Esophagus squamous epithelium (tissue), 5 donors: ENCODE measurements at places on chromosomes 11 and 22. TPM values are rescaled to one million over a fixed set of nuclear protein-coding genes. Genes with fewer than 3 reads are reported as not detected.

MRPL16 gene
- total RNA-seq, result 40.7 TPM

CASP5 gene
- total RNA-seq, result not detected

GRCh38 chr11:95599959-95600586 is 189.5 kb downstream of the FAM76B start:
- no peak for DNase-seq

PRR33 gene
- total RNA-seq, result not detected

- no peak for DNase-seq
Measured at GRCh38 chr11:1771273-1771672, 7.5 kb upstream of the CTSD start.

CHRDL2 gene
- total RNA-seq, result 0.19 TPM

GRCh38 chr11:61616434-61616833 is 35.6 kb upstream of the SYT7 start:
- no peak for DNase-seq

DNA sequence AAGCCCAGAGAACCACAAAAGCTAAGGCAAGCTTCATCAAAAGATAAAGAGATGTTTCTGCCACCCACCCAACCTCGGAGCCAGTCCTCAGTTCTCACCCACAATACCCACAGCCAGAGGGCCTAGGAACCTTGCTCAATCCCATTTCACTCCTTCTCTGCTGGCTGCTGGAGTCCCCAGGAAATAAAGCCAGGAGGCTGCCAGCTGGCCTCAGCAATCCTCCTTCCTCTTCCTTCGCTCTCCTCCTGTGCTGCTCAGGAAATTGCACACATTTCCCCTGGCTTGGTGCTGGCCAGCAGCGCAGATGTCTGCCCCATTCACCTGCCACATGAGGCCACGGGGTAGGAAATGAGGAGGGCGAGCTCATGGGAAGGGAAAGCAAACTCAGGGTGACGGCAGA is 91.8 kb upstream of the LDLRAD3 start:
- no peak for DNase-seq

DNA sequence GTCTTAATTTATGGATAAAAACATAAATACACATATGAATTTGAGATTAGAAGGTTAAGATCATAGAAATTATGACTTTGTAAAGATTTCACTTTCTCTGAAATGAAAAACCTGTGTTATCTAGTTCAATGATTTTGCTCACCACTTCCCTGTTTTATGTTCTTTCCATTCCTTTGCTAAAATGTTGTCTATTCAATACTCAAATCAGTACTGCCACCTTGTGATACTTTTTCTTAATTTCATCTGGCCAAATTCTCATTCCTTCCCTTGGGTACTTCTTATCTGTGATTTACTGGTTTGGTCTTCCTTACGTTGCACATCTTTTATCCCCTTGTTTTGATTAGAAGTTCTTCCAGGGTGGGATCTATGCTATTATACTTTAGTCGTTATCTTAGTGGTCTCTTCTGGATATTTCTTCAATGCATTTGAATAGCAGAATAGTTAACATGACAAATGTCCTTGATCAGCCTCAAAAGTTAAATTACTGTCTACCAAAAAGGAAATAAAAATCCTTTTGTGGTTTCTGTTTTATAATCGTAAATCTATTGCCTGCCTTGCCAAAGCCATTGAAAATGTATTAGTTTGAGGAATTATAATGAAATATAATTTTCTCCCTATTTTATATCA is 197.0 kb downstream of the PGR start:
- DNase-seq, result no peak

- DNase-seq, result no peak
Measured at GRCh38 chr22:32052936-32053791, 10.1 kb downstream of the SLC5A1 start.

DNA sequence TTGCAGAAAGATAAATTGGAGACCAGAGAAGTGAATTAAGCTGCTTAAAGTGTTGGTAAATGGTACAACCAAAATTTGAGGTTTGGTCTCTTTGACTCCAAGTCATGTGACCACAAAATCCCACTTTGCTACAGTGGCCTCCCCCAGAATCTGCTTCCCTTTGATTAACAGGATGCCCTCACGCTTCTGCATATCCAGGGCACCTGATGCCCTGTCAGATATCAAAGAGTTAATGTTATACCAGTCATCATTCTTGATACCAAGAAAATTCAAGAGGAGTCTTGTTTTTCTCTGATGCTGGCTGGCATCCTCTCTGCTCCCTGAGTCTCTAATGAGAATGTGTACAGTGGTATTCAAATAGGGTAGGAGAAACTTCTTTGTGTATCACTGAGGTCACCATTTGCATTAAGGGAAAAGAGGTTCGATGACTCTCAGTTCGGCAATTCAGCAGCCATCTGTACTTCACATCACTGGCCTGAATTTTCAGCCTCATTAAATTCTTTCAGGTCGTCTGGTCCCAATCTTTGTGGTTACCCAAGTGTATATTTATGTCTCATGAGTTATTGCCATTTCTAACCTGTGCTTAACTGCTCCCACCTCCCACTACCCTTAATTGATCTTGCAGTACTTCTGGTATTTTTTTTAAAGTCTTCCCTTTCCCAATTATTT is 73.9 kb downstream of the BDNF start:
- no peak for DNase-seq

DNA sequence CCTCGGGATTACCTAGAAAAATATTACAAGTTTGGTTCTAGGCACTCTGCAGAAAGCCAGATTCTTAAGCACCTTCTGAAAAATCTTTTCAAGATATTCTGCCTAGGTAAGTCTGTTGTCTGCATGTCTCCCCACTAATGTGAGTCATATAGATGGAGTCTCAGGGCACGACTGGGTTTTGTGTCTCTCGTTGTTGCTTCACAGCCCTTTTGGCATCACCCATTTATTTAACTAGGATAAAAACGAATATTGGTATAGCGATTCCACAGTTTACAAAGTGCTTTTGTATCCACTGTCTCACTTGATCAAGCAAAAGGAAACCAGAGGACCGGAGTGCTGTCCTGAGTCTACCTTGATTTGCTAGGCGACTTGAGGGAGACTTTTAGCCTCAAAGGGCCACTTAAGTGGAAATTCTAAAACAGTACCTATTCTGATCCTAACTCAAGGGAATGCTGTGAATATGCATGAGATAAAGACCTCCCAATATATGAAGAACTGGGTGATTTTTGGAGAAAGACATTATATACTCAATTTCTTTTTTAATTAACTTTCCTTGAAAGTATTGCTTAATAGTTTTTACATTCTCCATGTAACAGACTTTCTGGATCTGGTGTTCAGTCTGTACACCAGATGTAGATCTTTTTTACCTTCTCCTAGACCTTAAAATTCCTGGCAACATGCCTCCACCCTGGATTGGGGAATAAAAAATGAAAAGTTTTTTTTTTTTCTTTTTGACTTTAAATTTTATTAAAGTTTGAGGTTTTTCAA is 590 bp downstream of the NNMT start:
- no peak for DNase-seq

MISFA gene
- total RNA-seq, result 2.5 TPM

PHOX2A gene
- total RNA-seq, result not detected

GRCh38 chr11:11427140-11427539 is 74.1 kb upstream of the CSNK2A3 start:
- no peak for DNase-seq

- DNase-seq, result no peak
Measured at GRCh38 chr22:48427731-48428211, 1399.9 kb downstream of the BRD1 start.

- no peak for DNase-seq
Measured at GRCh38 chr11:33475993-33476392, 218.8 kb downstream of the HIPK3 start.

KCNA4 gene
- not detected for total RNA-seq

- DNase-seq, result no peak
Measured at GRCh38 chr11:112498701-112499100, 238.0 kb upstream of the PLET1 start.

CCDC34 gene
- 8.1 TPM for total RNA-seq

DNA sequence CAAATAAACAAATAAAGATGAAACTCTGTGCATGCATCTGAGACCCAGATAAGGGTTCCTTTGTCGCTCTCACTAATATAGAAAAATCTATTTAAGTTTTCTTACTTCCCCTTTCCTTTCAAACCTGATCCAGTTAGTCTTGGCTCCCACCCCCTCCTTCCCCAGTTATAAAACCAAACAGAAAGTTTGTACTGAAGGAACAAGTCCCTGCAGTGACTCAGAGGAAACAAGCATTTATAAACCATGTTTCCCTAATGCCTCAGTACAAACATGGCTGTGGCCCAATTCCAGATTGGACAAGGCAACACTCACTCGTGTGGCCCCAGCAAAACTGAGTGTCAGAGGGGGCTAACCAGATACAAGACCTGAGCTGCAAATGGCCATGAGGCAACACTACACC is 65.5 kb upstream of the ARHGAP20 start:
- no peak for DNase-seq

DNA sequence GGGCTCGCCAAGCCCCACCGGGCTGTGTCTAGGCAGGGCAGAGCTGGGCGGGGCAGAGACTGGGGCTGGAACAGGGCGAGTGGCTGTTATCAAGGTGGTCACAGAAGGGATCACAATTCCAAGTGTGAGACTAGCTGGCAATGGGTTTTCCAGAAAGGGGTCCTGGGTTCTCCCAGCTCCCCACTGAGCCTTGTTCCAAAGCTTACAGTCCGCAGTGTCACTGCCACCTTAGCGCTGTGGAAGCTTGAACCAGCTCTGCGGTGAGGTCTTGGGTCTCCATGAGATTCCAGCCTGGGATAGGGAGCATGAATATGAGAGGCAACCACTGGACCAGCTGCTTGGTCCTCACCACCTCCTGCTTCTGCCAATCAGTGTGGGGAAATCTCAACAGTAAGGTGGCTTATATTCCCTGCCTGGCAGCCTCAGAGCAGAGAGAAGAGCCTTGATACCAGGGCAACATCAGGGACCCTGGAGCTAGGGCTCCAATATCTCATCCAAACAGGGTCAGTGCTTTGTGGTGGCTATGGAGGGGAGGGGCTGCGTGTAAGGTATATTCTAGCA is 831 bp downstream of the CD44 start:
- DNase-seq, result no peak

- DNase-seq, result no peak
Measured at GRCh38 chr22:37525073-37525745, 6.0 kb upstream of the CARD10 start.

- no peak for DNase-seq
Measured at GRCh38 chr22:49325531-49326395, 501.9 kb downstream of the BRD1 start.

CLDN5 gene
- 62.9 TPM for total RNA-seq

GRCh38 chr11:61369372-61370348 is 7.5 kb downstream of the TMEM138 start:
- DNase-seq, result no peak

CWC15 gene
- total RNA-seq, result 29.3 TPM
